ENCODE measurements at places on chromosomes 16 and 17. TPM values are rescaled to one million over a fixed set of nuclear protein-coding genes. Genes with fewer than 3 reads are reported as not detected.

The PLEKHG4 gene
- total RNA-seq = 13.9 TPM

The NDRG4 gene
- 17.0 TPM for total RNA-seq

The EVI2A gene
- total RNA-seq = not detected

The MMP2 gene
- 23.1 TPM for total RNA-seq

The STARD3 gene
- total RNA-seq = 48.2 TPM

The RNF222 gene
- 0.09 TPM for total RNA-seq

The GAS2L2 gene
- not detected for total RNA-seq

The RNF135 gene
- total RNA-seq = 8.0 TPM

The VAC14 gene
- total RNA-seq = 47.7 TPM

The CCDC200 gene
- total RNA-seq = not detected

DNA sequence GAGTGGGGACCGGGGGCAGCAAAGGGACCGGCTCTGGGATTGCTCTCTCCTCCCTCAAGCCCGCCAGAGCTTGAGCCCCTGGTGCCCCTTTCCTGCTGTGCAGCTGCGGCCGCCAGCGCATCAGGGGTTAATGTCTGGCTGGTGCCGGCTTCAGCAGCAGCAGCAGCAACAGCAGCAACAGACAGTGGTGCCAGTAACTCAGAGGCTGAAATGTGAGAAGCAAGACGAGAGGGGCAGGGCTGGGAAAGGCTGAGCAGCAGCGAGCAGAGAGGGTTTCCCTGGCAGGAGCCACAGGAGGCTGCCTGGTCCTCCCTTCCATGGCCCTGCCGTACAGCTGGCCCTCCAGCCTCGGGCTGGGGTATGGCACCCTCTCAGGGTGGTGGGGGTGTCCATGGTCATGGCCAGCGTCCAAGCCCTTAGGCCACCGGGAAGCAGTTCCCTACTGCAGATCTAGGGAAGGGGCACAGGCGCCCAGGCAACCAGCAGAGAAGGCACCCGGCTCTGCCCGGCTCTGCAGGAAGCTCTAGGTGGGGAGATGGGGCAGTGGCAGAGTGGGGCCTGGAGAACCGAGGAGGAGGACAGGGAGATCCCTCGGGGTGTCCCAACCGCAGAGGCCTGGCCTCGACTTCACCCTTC lies 21.1 kb upstream of the TFAP4 start:
- H3K4me3 ChIP-seq = peak overlapping the region; percentile 45
- H3K27me3 ChIP-seq = no peaks in the 10 kb centered on the region

- H3K4me3 ChIP-seq = no peak overlapping the region
- H3K27me3 ChIP-seq = no peaks in the 10 kb centered on the region
- H3K4me1 ChIP-seq = no peaks in the 10 kb centered on the region
- H3K36me3 ChIP-seq = no peaks in the 10 kb centered on the region
Measured at GRCh38 chr17:15171167-15172047, 93.7 kb downstream of the PMP22 start.

- H3K36me3 ChIP-seq = no peaks in the 10 kb centered on the region
- peaks cover 18% of the 10 kb centered on the region for H3K4me1 ChIP-seq
- H3K27me3 ChIP-seq = no peaks in the 10 kb centered on the region
- H3K4me3 ChIP-seq = no peak overlapping the region
- no peak overlapping the region for H3K27ac ChIP-seq
- DNase-seq = no peak
Measured at GRCh38 chr16:20673071-20673806, 24.2 kb downstream of the ACSM1 start.

DNA sequence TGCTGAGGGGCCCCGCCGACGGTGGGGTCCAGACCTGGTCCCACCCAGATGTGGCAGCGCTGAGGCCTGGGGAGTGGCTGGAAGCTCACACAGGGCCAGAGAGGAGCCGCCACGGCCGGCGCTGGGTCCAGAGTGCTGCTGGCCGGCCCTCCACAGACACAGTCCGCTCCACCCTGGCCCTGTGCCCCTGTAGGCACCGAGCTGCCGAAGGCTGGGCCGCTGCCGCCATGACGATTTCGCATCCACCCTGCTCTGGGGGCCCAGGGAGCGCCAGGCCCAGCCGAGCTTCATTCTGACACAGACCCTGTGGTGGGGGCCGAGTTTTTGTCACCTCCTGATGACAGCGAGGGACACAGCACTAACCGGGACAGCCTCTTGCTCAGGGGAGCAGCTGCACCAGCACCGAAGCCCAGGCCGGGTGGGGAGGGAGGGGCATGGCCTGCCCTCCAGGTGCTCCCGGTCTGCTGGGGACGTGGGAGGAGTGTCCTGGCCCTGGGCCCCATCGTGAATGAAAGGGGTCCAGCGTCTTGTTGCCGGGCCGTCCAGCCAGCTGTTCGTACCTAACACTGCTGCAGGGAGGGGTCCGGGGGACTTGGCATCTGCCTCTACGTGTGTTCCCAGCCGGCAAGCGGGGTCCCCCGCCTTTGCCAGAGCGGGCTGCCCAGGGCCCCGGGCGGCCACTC lies 27.1 kb upstream of the SSTR5 start:
- H3K27ac ChIP-seq = no peak overlapping the region
- 0 out of 2 replicates have a peak, but pooled peaks cover 11% of the 10 kb centered on the region for H3K36me3 ChIP-seq
- H3K27me3 ChIP-seq = no peaks in the 10 kb centered on the region
- DNase-seq = no peak

GRCh38 chr17:48470388-48471034 lies 40.5 kb upstream of the SKAP1 start:
- H3K4me3 ChIP-seq = no peak overlapping the region
- H3K36me3 ChIP-seq = no peaks in the 10 kb centered on the region
- H3K4me1 ChIP-seq = peaks cover 7% of the 10 kb centered on the region
- 0 out of 2 replicates have a peak, but pooled peaks cover 2% of the 10 kb centered on the region for H3K27me3 ChIP-seq
- no peak overlapping the region for H3K27ac ChIP-seq

GRCh38 chr16:19688396-19689024 lies 29.5 kb downstream of the KNOP1 start:
- no peak overlapping the region for H3K4me3 ChIP-seq
- H3K4me1 ChIP-seq = no peaks in the 10 kb centered on the region
- DNase-seq = no peak

- H3K36me3 ChIP-seq = no peaks in the 10 kb centered on the region
- no peak for DNase-seq
- H3K4me3 ChIP-seq = no peak overlapping the region
- H3K4me1 ChIP-seq = no peaks in the 10 kb centered on the region
- H3K27ac ChIP-seq = no peak overlapping the region
- no peaks in the 10 kb centered on the region for H3K27me3 ChIP-seq
Measured at GRCh38 chr16:3945751-3946603, 65.5 kb upstream of the CREBBP start.

DNA sequence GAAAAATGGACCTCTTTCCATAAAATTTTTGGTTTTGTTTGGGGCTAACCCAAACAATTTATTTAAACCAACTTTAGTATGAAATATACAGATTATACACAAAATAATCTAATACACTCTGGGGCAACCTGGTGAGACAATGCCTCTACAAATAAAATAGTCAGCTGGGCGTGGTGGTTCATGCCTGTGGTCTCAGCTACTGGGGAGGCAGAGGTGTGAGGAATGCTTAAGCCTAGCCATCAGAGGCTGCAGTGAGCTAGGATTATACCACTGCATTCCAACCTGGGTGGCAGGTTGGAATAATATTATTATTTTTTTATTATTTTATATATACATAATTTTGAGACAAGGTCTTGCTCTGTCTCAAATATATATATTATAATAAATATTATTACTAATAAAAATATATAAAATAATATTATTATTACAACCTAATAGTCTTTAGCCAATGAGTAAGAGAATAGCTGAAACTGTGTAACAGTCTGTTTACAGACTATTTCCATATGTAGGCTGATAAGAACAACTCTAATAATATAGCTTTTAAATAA lies 50.5 kb downstream of the GLG1 start:
- no peaks in the 10 kb centered on the region for H3K27me3 ChIP-seq
- no peak overlapping the region for H3K27ac ChIP-seq
- H3K4me3 ChIP-seq = no peak overlapping the region
- no peaks in the 10 kb centered on the region for H3K36me3 ChIP-seq
- no peak for DNase-seq

DNA sequence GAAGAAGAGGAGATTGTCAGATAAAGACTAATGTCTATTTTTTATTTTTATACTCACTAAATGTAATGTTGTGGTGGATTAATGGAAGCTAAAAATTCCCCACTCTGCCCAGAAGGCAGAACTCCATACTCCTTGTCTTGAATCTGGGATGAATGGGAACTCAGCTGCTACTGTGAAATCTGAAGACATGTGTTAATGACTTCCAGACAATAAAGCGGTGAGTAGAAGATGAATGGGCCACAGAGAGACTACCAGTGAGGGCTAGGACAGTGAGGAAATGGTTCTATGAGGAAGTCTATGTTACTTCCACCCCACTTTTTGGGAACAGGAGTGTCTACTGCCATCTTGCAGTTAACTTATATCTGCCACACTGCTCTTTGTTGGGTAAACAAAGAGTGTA lies 726.9 kb downstream of the CDH8 start:
- DNase-seq = no peak
- no peaks in the 10 kb centered on the region for H3K4me1 ChIP-seq
- H3K27me3 ChIP-seq = no peaks in the 10 kb centered on the region
- H3K36me3 ChIP-seq = no peaks in the 10 kb centered on the region
- no peak overlapping the region for H3K27ac ChIP-seq

DNA sequence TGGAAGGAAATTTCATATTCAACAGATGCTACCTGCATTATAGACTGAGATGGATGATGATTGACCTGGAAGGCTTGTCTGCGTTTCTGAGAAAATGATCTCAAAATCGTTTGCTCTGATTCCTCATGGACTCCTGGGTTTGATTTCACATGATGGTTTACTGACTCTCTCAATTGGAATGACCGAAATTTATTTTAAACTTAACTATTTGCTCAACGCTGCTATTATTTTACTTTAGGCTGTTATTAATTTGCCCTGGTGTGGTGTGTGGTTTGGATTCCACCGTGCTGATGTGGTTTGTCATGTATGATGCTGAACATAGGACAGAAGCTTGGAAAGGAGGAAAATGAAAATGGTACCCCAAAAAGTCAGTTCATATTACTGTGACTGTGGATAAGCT lies 37.3 kb upstream of the ELAC2 start:
- no peaks in the 10 kb centered on the region for H3K36me3 ChIP-seq
- no peaks in the 10 kb centered on the region for H3K4me1 ChIP-seq
- no peak overlapping the region for H3K27ac ChIP-seq
- DNase-seq = no peak
- no peaks in the 10 kb centered on the region for H3K27me3 ChIP-seq

DNA sequence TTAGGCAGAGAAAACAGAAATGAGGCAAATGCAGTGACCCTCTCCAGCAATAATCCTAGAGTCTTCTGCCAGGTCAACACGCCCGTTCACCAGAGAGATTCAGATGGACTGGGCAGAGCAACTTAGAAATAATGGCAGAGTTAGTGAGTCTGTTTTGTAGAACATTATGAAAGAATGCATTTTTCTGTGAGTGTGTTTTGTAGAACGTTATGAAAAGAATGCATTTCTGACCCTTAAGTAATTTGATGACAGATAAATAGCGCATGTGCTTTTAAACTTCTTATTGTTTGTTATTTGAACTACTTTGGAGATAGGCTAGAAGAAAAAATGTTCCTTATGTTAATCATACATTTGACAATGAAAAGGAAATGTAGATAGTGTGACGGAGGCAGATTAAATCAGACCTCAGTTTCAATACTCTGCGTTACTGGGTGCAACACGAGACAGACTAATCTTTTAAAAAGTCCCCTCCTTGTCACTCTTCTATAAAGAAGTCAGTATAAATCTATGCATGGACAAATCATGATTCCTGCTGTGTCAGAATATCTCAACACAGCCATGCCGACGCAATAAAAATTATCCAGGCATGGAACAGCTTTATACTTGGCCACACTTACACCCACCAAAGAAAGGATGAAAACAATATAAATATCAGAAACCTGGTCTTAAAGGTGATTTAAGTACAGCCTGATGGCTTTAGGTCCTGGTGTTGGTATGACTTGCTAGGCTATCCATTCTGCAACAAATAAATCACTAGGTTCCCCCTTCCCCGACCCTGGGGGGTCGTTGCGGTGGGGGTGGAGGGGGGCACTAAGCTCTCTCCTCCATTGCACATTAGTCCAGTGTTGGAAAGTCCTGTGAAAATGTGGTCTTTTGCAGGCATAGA lies 47.8 kb downstream of the MARCHF10 start:
- H3K4me1 ChIP-seq = no peaks in the 10 kb centered on the region
- DNase-seq = peak; percentile 14
- no peak overlapping the region for H3K27ac ChIP-seq

DNA sequence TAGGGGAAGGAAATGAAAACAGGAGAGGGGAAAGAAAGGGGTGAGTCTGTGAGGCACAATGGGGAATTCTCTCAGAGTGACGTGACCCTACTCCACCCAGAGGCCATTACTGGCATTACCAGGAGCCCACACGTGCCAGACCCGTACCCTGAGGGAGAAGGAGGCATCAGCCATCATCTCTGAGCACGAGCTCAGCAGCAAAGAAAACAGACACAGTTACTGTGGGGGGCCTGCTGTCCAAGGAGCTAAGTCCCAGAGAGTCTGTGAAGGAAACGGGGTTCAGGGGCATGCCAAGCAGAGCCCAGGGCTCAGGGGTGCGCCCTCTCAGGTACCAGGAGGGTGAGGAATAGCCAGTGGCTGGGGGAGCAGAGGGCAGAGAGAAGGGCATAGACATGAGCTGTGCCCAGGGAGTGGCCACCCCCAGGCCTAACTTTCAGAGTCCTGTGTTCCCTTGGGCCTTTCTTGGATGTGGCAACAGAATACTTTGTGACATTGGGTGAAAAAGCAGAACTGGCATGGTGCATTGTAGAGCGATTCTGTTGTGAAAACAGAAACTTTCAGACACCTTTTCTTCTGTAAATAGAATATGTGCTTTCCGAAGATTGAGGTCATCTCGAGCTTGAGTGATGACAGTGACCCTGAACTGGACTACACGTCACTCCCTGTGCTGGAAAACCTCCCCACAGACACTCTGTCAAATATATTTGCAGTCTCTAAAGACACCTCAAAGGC lies 11.3 kb downstream of the TAF1C start:
- no peak overlapping the region for H3K27ac ChIP-seq
- peak; percentile 79 for DNase-seq
- no peak overlapping the region for H3K4me3 ChIP-seq
- no peaks in the 10 kb centered on the region for H3K4me1 ChIP-seq

DNA sequence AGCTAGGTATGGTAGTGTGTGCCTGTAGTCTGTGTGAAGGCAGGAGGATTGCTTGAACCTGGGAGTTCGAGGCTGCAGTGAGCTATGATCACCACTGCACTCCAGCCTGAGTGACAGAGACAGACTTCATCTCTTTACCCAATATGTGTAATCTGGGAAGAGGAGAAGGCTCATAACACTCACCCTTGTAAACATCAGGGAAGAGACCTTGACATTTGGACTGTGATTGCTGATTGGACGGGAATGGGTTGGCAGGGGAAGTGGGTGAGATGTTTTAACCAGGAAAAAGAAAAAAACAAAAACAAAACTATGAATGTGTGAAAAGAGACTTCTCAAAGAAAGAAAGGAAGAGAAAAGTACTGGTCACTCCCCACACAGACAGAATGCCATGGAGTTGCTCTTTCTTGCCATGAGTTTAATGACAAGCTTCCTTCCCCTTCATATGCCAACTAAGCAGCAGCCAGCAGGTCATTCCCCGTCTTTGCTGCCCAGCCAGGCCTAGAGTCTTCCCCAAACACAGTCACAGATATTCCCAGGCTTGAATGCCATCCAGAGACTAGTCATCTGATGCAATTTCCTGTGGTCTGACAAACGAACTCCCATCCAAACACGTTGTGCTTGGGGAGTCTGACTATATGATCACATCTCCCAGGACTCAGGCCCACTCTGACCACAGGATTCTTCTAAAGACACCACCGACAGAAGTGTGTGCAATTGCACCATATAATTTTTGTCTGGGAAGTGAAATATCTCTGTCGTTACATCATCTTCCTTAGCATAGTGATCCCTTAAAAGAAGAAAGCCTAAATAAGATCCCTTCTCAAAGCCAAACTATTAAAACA lies 3.6 kb upstream of the XAF1 start:
- peaks cover 9% of the 10 kb centered on the region for H3K4me1 ChIP-seq
- no peaks in the 10 kb centered on the region for H3K36me3 ChIP-seq
- no peak for DNase-seq
- H3K27me3 ChIP-seq = no peaks in the 10 kb centered on the region
